Hepatocyte (in vitro differentiated cells): ENCODE measurements at places on chromosomes 4 and X. TPM values are rescaled to one million over a fixed set of nuclear protein-coding genes. Genes with fewer than 3 reads are reported as not detected.

DNA sequence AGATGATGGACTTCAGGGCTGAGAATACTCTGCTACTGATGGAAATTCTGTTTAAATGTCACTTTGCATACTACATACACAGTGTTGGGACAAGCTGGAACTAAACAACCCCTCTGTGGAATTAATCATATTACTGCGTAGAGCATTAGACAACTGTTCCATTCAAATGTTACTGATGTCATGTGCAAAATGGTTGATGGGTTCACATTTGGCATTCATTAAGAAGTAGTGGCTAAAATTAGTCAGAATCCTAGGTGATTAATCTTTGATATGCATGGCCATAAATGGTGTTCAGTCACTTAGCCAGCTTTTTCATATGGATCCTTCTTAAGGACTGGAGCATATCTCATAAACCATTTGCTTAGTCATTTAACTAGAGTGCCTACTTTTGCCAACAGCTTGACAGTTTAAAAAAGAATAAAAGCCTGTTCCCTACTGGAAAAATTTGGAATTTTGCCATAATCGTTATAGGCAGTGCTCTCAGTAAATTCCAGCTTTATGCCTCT lies 105.2 kb downstream of the RNF150 start:
- no peak for DNase-seq

The CSAG1 gene
- not detected in 2 replicates for total RNA-seq

- no peak for DNase-seq
These were observed 37.8 kb downstream of the SPCS3 start for GRCh38 chr4:176357359-176358082.

- DNase-seq = no peak
These were observed 305.5 kb upstream of the EMCN start for GRCh38 chr4:100823066-100823992.

DNA sequence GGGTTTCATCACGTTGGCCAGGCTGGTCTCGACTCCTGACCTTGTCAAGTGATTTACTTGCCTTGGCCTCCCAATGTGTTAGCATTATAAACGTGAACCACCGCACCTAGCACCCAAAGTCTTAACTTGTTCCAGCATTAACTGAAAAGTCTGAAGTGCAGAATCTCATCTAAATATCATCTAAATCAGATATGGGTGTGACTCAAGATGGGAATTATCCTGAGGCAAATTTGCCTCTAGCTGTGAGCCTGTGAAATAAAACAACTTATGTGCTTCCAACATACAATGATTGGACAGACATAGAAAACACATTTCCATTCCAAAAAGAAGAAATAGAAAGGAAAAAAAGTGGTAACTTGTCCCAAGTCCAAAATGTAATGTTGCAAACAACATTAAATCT lies 641.1 kb upstream of the ATOH1 start:
- no peak for DNase-seq
